Kidney capillary endothelial cell (primary cell): ENCODE measurements at places on chromosomes 6 and 20.

- DNase-seq = no peak
Observed at GRCh38 chr6:3376064-3376463, 80.8 kb downstream of the SLC22A23 start.

- no peak for DNase-seq
Observed at GRCh38 chr20:51536116-51537069, 6.1 kb downstream of the NFATC2 start.

DNA sequence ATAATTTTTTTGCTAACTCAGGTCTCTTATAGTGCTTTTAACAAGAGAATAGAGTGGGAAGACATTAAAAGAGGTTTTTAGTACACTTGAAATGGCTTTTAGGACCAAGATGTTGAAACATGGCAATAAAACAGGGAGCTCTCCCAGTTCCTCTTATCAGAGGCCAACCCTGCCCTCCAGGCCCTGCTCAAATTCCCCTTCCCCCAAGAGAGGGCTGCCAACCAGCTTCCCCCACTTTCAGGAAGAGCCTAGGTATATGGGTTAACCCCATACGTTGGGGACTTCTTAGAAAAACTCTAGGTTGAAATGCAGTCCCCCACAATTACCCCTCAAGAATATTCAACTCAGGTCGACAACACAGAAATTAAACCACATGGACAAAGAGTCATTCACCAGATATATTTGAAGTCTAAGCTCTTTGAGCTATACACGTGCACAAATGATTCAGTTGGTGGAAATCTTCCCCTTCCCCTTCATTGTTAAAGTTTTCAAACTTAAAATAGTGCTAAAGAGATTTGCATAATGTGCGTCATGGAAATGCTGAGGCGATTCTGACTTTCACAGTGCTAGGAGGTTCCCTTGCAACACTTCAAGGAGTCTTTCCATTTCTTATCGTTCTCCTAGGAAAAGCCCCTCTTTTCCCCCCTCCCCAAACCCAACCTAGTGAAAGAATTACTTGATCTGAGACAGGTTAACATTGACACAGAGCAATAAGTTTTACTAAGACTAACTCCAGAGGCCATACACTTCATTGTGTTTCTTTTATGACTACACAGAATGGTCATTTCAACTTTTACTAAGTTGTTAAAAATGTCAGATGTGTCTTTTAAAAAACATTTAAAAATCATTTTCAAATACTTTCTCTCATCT is 49.8 kb upstream of the ENPP5 start:
- no peak for DNase-seq

DNA sequence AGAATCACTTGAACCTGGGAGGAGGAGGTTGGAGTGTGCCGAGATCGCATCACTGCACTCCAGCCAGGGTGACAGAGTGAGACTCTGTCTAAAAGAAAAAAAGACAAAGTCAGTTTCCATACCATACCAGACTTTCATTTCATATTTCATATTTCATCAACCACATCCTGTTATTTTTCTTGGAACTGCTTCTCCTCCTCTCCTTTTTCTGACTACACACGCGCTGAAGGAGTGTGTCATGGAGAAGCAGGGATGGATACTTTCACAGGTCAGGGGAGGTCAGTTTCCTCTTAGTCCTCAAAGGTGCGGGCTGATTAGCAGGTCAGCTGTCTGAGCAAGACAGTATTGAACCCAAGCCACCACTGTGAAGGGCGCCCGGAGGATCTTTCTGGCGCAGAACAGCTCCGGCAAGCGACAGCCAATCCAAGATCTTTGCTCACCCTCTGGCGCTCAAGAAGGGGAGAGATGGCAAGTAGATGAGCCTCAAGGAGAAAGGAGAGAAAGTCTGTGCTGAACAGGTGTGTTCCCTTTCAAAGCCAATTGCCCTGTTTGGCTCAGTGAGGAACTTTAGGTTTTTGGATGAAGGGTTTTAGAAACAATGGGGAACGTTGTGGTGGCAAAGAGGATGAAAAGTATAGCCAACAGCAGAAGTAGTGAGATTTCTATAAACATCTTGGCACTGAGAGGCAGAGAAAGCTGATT is 18.9 kb upstream of the SYNJ2 start:
- DNase-seq = no peak

DNA sequence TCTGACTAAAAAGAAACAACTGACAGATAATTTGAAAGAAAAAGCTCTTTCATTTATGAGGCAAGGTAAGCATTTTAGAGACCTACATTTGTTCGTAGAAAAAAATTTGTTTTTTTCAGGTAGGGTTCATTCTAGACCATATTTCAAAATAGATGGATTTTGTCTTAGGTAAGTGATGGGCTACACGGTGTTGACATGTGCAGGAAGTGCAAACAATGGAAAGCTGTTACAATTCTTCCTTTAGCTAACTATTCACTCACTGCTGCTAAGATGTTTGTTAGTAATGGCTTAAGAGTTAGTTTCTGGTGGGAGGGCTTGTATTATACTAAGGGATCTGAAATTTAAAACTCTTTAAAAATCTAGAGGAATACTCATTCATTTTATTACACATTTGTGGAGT is 96.7 kb downstream of the CD109 start:
- no peak for DNase-seq

GRCh38 chr20:59829786-59830664 is 103.4 kb downstream of the SYCP2 start:
- DNase-seq = no peak

- peak; percentile 54 for DNase-seq
Observed at GRCh38 chr6:3325210-3325609, 66.5 kb downstream of the PSMG4 start.

GRCh38 chr6:154230910-154231595 is 125.5 kb downstream of the IPCEF1 start:
- DNase-seq = no peak

DNA sequence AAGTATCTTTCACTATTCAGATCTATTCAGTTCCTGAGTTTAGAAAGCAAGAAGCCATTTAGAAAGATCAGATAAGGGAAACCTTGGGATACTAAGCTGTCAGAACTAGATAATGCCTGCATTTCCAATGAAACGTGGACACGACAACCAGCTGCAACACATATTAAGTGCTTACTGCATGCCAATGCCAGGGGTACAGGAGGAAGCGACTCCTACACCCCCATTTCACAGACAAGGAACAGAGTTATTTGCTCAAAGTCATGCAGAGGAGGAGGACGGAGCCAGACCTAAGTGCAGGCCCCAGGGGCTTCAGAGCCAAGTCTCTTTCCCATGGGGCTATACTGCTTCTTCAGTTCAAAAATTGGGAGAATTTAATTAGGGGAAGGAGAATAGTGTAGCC is 62.4 kb downstream of the PREX1 start:
- no peak for DNase-seq

GRCh38 chr6:5405976-5406375 is 144.7 kb downstream of the FARS2 start:
- no peak for DNase-seq

DNA sequence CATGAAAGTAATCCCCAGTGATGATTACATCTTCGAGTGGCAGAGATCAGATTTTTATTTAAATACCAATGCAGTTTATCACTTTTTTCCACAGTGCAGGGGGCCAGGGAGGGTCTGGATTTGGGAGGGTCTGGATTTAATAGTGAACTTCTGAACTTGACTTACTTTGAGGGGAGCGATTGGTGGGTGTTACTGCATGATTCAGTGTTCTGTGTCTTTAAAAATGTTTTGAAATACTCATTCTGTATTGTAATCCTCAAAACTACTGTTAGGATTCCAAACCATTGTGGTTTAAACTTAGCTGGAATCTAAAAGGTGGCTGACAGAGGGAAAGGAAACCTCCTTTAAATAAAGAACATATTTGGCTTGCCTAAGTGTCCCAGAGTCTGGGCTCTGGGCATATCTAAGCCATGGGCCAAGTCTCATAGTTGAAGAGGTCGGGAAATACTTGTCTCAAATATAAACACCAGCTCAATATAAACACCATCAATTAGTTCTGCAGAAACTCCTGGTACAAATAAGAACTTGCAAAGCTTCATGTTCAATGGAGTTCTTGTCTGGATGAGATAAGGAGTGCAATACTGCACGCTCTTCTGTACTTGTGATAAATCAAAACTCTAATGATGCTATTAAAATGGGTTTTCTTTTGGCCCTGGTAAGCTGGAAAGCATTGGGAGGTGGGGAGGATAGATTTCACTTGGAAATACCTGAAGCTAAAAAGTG is 14.4 kb downstream of the JARID2 start:
- no peak for DNase-seq

DNA sequence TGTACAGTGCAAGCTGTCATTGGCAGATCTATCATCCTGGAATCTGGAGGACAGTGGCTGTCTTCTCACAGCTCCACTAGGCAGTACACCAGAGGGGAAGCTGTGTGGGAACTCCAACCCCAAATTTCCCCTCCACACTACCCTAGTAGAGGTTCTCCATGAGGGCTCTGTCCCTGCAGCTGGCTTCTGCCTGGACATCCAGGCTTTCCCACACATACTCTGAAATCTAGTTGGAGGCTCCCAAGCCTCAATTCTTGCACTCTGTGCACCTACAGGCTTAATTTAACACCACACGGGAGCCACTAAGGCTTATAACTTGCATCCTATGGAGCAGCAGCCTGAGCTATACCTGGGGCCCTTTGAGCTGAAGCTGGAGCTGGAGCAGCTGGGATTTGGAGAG is 43.0 kb upstream of the TRIM39 start:
- DNase-seq = no peak

DNA sequence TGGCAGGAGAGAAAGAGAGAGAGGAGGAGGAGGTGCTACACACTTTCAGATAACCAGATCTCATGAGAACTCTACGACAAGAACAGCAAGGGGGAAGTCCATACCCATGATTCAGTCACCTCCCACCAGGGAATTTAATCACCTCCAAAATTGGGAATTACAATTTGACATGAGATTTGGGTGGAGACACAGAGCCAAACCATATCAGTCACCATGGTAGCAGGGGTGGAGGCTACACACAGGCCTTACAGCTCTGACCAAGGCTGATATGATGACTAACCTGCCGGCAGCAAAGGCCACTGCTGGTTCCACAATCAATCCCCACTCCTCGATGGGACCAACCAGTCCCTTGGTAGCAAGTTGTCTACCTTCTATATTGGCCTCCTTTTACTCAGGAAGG is 13.6 kb upstream of the RBM24 start:
- no peak for DNase-seq

DNA sequence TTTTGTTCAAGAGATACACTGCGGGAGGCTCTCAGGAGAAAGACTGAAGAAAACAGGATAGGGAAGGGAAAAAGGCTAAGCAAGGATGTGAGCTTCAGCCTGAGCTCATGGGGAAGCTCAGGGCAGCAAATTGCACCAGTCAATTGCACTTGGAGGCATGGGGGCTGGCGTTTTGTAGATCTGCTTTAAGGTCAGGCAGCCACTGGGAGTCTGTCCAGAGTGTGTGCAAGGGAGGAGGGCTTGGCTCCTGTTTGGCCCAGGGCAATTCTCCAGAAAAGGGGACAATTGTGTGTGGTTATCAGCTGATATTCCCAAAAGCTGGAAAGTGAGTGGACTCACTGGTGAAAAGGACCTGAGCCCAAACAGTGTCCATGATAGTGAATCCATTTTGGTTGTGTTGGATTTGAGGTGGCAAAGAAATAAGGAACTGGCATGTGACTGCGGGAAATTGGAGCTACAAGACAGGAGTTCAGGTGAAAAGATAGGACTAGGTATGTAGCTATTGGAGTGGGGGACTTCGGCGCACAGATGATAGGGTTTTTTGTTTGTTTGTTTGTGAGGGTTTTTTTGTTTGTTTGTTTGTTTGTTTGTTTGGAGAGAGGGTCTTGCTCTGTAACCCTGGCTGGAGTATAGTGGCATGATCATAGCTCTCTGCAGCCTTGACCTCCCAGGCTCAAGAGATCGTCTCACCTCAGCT is 22.3 kb upstream of the IER3 start:
- DNase-seq = no peak

- DNase-seq = no peak
Observed at GRCh38 chr20:36051318-36052116, 83.1 kb downstream of the CNBD2 start.

- no peak for DNase-seq
Observed at GRCh38 chr20:36366623-36367369, 60.7 kb downstream of the DLGAP4 start.

- no peak for DNase-seq
Observed at GRCh38 chr6:15862810-15863209, 200.0 kb upstream of the DTNBP1 start.

DNA sequence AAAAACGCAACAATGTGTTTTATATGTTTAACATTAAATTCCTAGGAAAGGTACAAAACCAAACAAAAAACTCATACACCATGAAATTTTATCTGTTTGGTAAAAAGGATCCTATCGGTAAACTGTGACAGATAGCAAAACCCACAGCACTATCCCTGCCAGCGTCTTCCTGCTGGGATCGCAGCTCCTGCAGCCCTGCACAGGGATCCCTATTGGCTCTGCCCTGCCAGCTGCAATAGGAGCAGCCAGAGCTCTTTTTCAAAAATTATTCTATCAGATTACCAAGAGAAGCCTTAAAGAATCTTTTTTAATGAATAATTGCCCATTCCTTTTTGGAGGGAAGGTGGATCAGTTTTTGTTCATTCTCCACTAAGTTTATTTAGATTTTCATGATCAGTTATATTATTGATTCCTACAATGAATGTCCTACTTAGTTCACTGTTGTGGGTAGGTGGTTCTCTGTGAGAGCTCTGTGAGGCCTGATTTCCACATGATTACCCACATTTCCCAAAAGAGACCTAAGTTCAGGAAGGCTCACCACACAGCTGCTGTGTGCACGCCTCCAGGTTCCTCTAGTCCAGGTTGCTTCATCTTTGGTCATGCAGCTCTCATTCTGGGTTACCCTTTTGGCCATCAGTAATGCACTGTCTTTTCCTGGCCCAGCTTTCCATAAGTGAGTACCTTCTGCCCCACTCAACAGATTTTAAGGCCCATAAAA is 293.8 kb downstream of the FRK start:
- DNase-seq = no peak
